ENCODE measurements at places on chromosomes 3 and 15. TPM values are rescaled to one million over a fixed set of nuclear protein-coding genes. Genes with fewer than 3 reads are reported as not detected.

SRGAP3 gene
- 1.2 TPM for total RNA-seq

CYP1A2 gene
- not detected for total RNA-seq

CRABP1 gene
- total RNA-seq: not detected

KIF7 gene
- total RNA-seq: 4.4 TPM

ANKRD63 gene
- total RNA-seq: not detected

GRCh38 chr3:68974711-68975110 is 38.8 kb downstream of the EOGT start:
- no peak for DNase-seq

DNA sequence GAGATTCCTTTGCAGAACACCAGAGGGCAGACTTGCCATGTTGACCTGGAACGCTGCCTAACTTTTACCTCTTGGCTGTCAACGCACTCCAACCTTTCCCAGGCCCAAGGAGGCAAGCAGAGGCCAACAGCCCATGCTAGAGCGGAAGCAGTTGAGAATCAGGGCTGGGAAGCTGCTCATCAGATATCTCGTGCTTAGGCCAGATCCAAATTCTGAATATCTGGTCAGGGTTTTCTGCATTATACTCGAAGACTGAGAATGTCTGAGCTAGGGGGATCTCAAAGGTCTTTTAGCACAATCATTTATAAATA is 2.5 kb downstream of the XIRP1 start:
- DNase-seq: peak; percentile 52

DNA sequence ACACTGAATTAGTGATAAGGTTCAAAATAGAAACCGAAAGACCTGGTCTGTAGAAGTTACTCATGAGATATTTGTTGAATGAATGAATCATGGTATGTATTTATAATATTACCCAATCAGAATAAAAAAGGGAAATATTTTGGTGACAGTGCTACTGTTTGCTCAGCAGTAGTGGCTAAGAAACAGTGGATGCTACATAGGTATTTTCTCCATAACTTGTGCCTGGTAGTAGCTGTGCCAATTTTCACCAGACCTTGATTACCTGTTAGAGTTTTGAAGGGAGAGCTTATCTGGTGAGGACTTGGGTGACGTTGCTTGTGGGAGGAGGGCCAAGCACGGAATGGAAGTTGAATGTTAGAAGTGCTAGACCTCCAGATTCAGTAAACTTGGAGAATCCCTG is 14.3 kb downstream of the LIMD1 start:
- DNase-seq: no peak

- no peak for DNase-seq
Observed at GRCh38 chr15:68234060-68234459, 4.5 kb upstream of the CLN6 start.

- no peak for DNase-seq
Observed at GRCh38 chr15:51212909-51213308, 118.2 kb upstream of the TNFAIP8L3 start.

GRCh38 chr15:25509703-25510102 is 70.9 kb upstream of the UBE3A start:
- DNase-seq: no peak

- DNase-seq: no peak
Observed at GRCh38 chr3:80663426-80663825, 895.6 kb upstream of the ROBO1 start.

GRCh38 chr3:191217301-191217700 is 18.3 kb downstream of the OSTN start:
- no peak for DNase-seq

DNA sequence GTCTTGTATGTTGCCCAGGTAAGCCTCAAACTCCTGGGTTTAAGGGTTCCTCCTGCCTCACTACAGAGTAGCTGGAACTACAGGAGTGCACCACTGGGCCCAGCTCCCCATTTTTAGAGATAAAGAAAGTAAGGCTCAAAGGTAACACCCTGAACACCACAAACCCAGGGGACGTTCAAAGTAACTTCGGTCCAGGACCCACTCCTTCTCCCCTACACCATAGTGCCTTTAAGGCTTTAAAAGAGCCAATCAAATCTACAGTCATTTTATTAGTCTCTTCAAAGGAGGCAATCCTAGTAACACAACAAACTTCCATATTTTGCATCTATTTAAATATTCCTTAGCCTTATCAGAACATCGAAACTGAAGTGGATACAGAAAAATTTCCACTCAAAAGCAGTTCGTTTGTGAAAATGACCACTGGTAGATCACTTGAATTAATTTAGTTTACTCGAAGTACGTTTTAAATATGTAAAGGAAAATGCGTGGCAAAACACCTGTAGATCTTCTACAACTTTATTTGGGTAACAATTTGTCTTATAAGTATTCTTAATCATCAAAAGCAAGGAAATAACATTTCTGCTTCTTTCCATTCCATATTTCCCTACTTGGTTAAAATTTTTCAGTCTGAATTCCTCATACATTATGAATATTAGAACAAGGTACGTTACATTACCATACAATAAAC is 1.8 kb downstream of the STAG1 start:
- DNase-seq: peak; percentile 9

- no peak for DNase-seq
Observed at GRCh38 chr3:52121464-52121805, 32.8 kb downstream of the POC1A start.
